ENCODE measurements at places on chromosomes 1 and 21. TPM values are rescaled to one million over a fixed set of nuclear protein-coding genes. Genes with fewer than 3 reads are reported as not detected.

- DNase-seq: peak; percentile 80
Observed at GRCh38 chr1:202692959-202693555, 17.2 kb downstream of the SYT2 start.

DNA sequence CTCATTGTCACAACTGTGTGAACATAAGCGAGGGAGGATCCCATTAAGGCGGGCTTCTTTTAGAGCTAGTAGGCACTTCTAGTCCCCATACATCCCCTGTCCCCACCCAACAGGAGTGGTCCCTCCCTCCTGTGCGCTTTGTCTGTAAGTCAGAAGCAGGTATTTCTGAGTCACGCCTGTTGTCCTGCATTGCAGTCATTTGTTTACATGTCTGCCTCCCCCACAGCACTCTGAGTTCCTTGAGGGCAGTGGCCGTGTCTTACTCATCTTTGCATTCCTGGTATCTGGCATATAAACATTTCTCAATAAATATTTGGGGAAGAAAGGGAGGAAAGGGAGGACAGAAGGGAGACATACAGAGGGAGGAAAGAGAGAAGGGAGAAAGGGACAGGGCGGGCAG lies 40.3 kb downstream of the PLEKHA6 start:
- DNase-seq: no peak

GRCh38 chr21:29416268-29416667 lies 117.5 kb downstream of the BACH1 start:
- no peak for DNase-seq

- no peak for DNase-seq
Observed at GRCh38 chr1:7677815-7678214, 93.3 kb upstream of the VAMP3 start.

GRCh38 chr1:102074874-102075273 lies 78.1 kb upstream of the OLFM3 start:
- no peak for DNase-seq

DNA sequence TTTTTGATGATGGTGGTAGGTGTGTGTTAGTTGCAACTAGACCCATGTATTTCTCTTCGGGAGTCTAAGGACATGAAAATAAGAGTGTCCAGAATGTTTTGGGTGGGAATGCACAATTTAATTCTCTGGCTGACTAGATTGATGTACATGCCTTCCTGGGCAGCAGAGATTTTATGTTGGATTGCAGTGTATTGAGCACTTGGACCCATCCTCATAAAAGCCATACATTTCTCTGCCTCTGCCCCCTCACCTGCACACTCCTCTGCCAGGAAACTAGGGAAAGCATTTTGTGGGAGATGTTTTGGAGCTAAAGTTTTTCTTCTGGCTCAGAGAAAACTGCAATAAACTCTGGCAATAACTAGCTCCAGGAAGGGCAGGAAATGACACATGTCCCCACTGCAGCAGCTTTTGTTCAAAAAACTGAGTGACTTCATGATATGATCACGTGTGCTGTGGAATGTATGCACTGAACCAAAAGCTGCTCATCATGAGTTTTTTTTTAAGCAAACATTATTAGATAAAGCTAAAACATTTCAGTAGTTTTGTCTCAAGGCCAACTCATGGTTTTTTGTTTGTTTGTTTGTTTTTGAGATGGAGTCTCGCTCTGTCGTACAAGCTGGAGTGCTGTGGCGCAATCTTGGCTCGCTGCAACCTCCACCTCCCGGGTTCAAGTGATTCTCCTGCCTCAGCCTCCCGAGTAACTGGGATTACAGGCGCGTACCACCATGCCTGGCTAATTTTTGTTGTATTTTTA lies 17.6 kb downstream of the RIT1 start:
- peak; percentile 38 for DNase-seq

The NIBAN1 gene
- polyA plus RNA-seq: 2.5 TPM

Measured in renal pelvis (tissue), 12 donors.